ENCODE measurements at places on chromosomes 7 and 10. TPM values are rescaled to one million over a fixed set of nuclear protein-coding genes. Genes with fewer than 3 reads are reported as not detected.

GRCh38 chr10:32189400-32190084, 133.3 kb upstream of the KIF5B start:
- no peak for DNase-seq

- no peak for DNase-seq
These were observed 5.8 kb downstream of the NUDCD3 start for GRCh38 chr7:44484482-44485313.

Gene AMPH
- total RNA-seq: 8.9 TPM

GRCh38 chr7:101666741-101667140, 37.6 kb upstream of the MYL10 start:
- no peak for DNase-seq

GRCh38 chr10:18293536-18294510, 153.6 kb downstream of the CACNB2 start:
- DNase-seq: no peak
